ENCODE measurements at places on chromosomes 16 and 17. TPM values are rescaled to one million over a fixed set of nuclear protein-coding genes. Genes with fewer than 3 reads are reported as not detected.

Gene NETO2
- 13.9 TPM for total RNA-seq

DNA sequence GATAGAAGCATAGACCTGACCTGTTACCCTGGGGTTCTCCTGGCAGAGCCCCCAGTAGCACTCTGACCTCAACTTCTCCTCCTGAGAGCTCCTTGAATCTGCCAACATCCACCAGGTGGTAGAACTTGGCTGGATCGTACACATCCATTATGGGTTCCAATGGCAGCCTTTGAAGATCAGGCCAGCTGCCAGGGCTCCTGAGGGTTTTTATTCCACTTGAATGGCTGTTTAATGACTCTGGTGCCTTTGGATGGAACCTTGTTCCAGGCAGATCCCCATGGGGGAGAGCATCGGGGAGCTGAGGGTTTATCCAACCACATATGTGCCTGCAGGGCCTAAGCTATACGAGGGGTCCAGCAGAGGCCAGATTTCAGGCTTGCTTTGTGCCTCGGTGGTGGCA is 47.1 kb upstream of the CLEC19A start:
- DNase-seq: no peak

DNA sequence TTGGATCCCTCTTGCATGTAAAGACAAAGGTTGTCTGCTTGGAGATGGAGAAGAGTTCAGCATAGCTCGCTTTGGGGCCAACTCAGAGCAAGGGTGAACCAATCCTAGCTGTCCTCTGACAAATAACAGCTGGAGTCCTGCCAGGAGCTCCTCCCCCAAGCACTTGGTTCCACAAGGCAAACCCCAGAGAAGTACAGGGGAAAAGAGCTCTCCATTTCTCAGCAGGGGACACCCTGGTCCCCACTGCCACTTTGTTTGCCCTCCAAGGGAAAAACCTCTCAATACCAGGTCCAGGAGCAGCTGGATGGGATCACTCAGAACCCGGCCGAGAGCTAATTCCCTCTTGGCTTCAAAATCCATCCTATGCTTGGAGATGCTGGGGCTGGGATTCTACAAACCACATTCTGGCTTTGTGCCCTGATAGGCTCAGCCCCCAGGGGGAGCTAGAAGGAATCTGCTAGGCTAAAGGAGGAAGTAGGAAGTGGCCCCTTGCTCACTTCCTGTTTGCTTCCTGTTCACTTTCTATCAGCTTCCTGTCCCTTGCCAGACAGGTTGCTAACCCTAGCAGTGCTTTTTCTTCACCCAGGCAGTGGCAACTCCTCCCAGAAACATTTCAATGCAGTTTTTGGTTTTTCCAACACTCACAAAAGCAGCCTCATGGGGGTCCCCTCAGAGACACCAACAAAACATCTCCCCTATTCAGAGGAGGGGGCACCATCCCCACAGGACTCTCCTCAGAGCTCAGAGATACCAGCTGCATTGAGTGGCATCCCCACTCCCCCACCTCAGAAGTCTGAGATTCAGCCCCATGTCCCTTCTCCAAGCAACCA is 30.7 kb downstream of the CDRT4 start:
- peak; percentile 52 for DNase-seq

Gene RGS9
- 2.6 TPM for total RNA-seq

DNA sequence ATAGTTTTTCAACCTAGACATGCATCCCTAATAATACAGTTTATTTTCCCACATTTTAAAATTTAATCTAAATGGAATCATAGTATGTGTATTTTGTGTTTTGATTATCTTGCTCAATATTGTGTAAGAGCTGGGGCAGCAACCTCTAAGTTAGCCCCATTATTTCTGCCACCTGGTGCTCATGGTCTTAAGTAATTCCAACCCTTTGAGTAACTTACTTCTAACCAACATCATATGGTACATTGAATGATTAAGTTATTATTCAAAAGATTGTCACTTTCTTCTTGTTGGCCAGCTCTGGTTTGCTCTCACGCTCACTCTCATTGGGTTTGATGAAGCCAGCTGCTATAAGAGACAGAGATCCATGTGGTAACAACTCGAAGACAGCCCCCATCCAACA is 3.9 kb upstream of the KRTAP4-3 start:
- peak; percentile 4 for DNase-seq

Gene RTN4RL1
- 0.43 TPM for total RNA-seq

Gene SPHK1
- total RNA-seq: 47.5 TPM

DNA sequence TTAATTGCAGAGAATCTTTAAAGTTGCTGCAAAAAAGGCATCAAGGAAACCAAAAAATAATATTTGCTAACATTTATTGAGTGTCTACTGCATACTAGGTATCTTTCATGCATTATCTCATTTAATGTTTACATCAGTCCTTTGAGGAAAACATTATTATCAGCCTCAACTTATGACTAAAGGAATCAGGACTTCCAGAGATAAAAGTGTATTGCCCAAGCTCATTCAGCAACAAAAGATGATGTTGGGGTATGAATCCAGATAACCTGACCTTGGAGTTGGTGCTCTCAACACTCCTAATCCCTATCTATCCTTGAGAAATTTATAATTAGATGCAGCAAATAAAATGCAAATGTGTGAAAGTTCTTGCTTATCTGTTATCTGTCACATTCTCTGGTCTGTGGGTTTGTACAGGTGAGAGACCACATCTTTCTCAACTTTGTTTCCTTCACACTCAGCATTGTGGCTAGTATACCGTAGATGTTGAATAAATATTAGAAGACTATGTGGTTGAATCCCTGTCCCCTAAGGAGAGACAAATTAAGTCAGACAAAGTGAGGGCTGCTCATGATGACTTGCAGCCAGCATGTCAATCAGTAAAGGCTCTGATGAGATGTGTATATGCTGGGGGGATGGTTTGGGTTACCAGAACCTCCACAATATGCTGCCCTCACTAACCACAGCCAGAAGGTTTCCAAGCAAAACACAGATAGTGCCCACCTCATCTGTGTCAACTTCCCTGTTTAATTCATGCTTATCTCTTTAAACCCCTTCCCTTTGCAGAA is 82.6 kb downstream of the NOG start:
- no peak for DNase-seq

DNA sequence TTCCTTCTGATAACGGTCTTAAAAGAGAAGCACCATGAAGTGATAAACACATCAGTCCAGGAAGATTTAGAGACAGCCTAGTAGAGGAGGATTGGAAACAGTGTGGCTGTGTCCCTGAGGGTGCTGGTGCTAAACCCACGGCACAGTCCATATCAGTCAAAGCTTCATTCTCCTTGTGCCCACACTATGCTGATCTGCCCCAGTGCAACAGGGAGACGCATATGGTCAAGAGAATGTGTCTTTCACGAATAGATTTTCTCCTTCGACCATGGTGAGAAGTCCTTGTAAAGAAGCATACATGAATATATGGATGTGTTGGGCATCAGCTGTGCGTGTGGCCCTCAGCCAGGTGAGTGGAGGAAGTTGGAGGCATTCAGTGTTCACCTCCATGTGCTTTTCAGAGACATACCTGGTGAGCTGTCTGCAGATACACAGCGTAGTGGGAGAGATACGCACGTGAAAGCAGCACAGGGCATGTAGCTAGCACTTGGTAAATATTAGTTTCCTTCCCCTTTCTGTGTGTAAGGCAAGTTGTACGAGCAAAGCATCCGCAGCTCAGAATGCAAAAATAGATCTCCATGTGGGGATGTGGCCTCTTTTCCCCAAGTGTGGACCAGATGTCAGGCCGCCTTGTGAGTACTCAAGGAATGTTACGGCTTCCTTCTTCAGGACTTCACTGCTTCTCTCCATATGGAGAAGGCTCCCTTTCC is 29.4 kb downstream of the HLF start:
- peak; percentile 6 for DNase-seq

- DNase-seq: peak; percentile 37
Observed at GRCh38 chr17:4950075-4950745, 709 bp upstream of the ENO3 start.

GRCh38 chr16:2250652-2251295 is 613 bp downstream of the ECI1 start:
- peak; percentile 44 for DNase-seq

- DNase-seq: no peak
Observed at GRCh38 chr16:26108836-26109505, 417.2 kb downstream of the HS3ST4 start.

DNA sequence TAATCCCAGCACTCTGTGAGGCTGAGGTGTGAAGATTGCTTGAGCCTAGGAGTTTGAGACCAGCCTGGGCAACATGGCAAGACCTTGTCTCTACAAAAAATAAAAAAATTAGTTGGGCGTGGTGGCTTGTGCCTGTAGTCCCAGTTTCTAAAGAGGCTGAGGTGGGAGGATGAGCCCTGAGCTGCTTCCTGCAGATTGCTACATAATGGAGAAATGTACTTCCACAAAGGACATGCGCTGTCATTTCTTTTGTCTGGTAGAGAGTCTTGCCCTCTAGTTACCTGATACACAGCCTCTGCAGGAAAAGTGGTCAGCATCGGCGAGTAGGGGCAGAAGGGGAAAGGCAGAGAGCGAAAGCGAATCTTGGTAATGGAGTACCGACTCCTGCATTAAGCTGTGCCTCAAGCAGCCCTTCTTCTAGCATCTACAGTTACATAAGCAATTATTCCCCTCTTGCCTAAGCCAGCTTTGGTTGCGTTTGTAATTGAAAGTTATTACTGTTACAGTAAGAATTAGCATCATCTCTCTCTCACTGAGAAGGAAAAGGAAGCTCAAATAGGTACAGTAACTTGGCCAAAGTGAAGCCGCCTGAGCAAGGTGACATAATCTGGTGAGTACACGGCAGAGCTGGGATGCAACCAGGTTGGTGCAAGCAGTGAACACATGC is 18.5 kb upstream of the GGA2 start:
- no peak for DNase-seq

Gene KRTAP2-3
- 0.32 TPM for total RNA-seq

GRCh38 chr16:53266156-53266555 is 168.1 kb upstream of the RBL2 start:
- no peak for DNase-seq

- no peak for DNase-seq
Observed at GRCh38 chr17:67440277-67441051, 63.4 kb downstream of the PITPNC1 start.

Gene MYH13
- total RNA-seq: not detected

DNA sequence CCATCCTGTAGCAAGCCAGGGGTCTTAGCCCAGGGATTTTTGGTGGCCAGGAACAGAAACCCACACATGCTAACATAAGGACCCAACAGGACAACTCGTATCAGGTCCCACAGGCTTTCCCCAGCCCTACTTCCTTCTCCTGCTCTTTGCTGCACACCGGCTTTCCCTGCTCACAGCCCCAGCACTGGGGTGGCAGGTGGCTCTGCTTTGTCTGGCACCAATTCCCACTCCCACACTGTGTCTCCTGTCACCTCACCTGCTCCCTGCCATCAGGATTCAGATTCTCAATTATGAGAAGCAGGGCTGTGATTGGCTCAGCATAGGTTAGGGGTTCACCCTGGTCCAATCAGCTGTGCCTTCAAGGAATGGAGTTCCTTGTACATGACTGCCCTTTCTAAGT is 94.1 kb downstream of the TMEM132E start:
- DNase-seq: no peak

GRCh38 chr16:74726716-74727115 is 26.1 kb upstream of the MLKL start:
- DNase-seq: no peak

Gene GSDMA
- under 0.01 TPM for total RNA-seq

- peak; percentile 29 for DNase-seq
Observed at GRCh38 chr16:55701442-55702319, 45.9 kb downstream of the SLC6A2 start.

GRCh38 chr16:27642756-27643155 is 92.8 kb downstream of the KATNIP start:
- peak; percentile 31 for DNase-seq

DNA sequence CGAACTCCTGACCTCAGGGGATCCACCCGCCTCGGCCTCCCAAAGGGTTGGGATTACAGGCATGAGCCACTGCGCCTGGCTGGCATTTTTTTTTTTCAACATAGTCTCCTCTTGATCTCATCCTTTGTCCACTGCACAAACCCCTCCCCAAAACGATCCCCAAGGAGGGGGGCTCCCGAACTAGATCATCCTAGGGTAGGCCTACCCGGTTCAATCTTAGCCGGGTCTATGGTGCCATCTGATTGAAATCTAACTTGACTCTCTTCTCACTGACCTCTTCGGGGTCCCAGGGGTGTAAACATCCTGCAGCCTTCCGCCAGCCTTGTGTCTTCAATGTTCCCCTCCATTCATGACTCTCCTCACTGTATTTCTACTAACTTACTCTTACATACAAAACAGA is 140.5 kb upstream of the CRHR1 start:
- no peak for DNase-seq

Gene CHRNE
- 0.32 TPM for total RNA-seq

GRCh38 chr17:7262935-7263800 is 890 bp upstream of the CLDN7 start:
- no peak for DNase-seq

Gene CA7
- not detected for total RNA-seq

DNA sequence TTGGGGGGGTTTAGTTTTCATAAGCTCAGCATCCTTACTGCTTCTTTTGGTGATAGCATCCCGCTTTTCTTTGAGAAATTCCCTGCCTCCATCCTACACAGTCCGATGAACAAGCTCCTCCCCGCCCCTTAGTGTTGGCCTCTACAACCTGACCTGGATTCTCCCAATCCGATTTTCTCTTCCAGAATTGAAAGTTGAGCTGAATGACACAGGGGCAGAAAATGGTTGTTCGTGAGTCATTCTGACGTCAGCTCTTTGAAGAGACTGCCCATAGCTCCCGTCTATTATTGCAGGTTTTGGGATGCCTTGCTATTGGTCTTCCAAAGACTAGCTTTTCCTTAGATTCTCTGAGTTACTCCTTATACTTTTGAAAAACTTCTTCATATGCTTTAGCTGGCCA is 279.7 kb downstream of the SLC39A11 start:
- DNase-seq: peak; percentile 12

GRCh38 chr16:2154533-2155090 is 970 bp upstream of the TRAF7 start:
- DNase-seq: no peak

Gene HOXB9
- not detected for total RNA-seq

GRCh38 chr17:80569924-80570323 is 25.3 kb downstream of the RPTOR start:
- DNase-seq: no peak

GRCh38 chr16:70677499-70678120 is 8.2 kb downstream of the MTSS2 start:
- no peak for DNase-seq

DNA sequence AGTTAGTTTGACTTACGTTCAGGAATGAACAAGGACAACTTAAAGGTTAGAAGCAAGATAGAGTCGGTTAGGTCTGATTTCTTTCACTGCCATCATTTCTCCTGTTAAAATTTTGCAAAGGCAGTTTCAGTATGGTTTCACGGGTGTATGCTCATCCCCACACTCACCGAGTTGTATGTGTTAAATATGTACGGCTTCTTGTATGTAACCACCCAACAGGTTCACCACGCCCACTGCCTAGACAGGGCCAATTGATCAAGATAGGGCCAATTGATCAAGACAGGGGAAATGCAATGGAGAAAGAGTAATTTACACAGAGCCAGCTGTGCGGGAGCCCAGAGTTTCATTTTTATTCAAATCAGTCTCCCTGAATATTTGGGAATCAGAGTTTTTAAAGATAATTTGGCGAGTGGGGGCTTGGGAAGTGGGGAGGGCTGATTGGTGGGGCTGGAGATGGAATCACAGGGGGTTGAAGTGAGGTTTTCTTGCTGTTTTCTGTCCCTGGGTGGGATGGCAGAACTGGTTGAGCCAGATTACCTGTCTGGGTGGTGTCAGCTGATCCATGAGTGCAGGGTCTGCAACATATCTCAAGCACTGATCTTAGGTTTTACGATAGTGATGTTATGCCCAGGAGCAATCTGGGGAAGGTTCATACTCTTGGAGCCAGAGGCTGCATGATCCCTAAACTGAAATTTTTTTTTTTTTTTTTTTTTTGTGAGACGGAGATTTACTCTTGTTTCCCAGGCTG is 62.4 kb upstream of the PLCG2 start:
- DNase-seq: no peak

GRCh38 chr16:3065069-3065741 is at the start of gene IL32:
IL32 (plus strand) TSS chr16:3065640; CDS start chr16:3065812, 172 bp downstream.
- peak; percentile 78 for DNase-seq
